ENCODE measurements at places on chromosomes 6 and 20.

DNA sequence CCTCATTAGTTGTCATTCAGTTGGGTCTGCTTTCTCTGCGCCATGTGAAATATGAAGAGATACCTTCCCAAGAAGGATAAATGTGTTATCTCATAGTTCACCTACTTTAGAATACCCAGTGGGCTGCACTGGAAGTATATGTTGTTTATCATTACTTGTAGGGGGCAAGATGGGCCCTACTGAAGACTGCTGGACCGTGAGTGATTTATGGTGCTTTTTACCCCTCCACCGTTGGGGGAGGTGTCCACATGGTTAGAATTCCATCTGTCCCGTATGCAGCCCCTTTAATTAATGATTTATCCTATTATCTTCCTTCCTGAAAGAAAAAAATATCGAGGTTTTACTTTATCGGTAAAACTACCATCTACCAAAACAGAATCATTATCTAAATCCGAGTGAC is 97.0 kb downstream of the TSHZ2 start:
- DNase-seq = no peak

DNA sequence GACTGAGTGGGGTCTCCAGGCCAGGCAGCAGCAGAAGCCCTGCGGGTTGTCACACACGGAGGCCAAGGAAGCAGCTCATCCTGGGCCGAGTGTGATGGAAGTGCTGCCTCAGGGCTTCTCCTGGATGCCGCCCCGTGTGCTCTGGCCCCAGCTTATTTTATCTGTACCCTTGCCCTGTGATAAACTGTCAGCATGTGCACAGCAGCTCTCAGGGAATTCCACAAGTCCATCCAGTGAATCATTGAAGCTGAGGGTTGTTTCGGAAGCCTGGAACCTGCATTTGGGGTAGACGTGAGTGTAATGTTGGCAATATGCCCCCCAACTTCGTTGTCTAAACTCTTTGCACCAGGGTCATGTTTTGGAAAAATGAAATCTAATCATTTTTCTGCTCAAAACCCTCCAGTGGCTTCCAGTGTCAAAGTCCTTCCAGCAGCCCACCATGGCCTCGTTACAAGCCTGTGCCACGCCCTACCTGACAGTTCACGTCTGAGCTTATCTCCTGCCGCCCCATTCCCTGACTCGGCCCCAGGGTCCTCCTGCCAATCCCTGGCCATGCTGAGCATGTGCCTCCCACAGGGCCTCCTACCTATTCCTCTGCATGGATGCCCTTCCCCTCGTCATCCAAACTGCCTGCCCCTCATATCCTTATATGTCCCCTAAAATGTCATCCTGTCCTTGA is 168.1 kb upstream of the THBS2 start:
- DNase-seq = no peak

- no peak for DNase-seq
These were observed 15.0 kb downstream of the WRNIP1 start for GRCh38 chr6:2780102-2780737.

DNA sequence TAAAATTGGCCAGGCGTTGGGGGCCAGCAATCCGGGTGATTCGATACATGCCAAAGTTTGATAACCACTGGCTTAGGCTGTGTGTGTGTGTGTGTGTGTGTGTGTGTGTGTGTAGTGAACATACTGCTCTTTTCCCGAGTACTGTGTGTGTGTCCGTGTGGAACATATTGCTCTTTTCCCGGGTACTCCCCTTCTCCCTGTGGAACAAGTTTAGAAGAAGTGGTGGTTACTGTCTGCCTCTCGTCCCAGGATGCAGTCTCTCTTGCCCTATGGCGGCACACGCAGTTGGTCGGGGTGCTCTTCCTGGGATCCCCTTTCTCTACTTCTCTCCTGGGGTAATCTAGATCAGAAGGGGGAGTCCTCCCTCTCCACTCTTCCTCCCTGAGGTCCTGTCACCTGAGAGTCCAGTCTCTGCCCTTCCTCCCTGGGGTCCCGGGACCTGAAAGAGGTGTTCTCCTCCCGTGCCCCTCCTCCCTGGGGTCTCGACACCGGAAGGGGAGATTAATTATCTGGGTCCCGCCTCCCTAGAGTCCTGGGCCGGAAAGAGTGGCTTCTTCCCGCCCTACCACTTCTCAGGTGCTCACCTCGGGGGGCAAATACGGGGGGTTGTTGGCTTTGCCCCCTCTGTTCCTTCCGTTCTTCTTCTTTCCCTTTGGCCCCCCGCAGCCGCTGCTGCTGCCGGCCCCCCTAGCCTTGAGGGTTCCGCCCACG is 516 bp downstream of the GTPBP2 start:
- DNase-seq = peak; percentile 70

GRCh38 chr6:100774681-100775080 is 106.4 kb downstream of the ASCC3 start:
- no peak for DNase-seq

GRCh38 chr6:44243345-44243744 is 3.6 kb upstream of the HSP90AB1 start:
- DNase-seq = no peak

- peak; percentile 94 for DNase-seq
These were observed at the start of gene SLC17A9 for GRCh38 chr20:62952373-62952967. Gene SLC17A9 (plus strand): TSS chr20:62952709. CDS start chr20:62952831, 122 bp downstream.

DNA sequence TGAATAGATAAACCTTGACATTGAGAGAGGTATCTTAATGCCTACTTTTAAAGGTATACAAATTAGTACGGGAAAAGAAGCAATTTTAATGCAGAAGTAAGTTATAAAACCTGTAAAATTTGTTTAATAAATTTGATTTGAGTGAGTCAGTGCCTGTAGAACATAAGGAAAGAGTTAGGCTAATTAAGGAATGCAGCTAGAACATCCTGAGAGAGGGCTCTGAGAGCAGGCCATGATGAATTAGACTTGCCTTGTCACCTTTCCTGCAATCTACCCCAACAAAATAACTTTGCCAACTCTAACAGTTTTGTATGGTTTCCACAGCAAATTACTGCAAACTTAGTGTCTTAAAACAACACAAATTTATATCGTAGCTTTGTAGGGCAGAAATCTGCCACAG is 700.8 kb downstream of the RFPL4B start:
- DNase-seq = no peak

DNA sequence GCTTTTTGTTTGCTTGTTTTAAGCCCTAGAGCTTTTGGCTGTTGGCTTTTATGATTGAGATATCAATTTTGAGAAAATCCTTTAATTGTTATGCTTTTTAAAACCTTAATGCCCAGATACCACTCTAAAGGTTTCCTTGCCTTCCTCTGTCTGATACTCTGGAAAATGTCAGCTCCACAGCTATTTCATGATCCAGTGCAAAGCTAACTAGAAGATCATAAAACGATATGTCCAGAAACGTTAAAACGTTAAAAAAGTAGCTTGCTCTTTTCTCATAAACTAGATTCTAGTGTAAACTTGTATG is 189.5 kb upstream of the TENT5A start:
- DNase-seq = no peak

DNA sequence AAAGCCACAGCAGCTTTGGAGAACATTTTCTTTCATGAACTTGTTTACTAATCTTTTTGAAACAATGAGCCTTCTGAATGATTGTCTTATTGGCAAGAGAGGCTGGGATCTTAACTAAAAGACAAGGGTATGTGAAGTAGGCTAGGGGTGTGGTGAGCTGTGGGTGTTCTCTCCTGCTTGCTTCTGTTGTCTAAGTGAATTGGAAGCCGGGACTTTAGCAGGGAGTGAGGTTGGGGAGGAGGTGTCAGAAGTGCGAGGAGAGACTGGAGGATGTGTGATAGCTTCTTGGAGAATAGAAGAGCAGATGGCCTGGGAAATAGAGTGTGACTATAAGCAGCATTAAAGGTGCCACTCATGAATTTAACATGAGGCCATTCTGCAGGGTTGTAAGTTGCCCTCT is 562.8 kb downstream of the UTRN start:
- DNase-seq = no peak
